ENCODE measurements at places on chromosomes 3 and 15. TPM values are rescaled to one million over a fixed set of nuclear protein-coding genes. Genes with fewer than 3 reads are reported as not detected.

ISG20 gene
- total RNA-seq = 206 TPM

AADACL2 gene
- not detected for total RNA-seq

SEMA3B gene
- total RNA-seq = 0.60 TPM

- H3K4me3 ChIP-seq = no peak overlapping the region
- H3K36me3 ChIP-seq = no peaks in the 10 kb centered on the region
- DNase-seq = peak; percentile 26
- no peak overlapping the region for H3K27ac ChIP-seq
- peaks cover 6% of the 10 kb centered on the region for H3K4me1 ChIP-seq
Measured at GRCh38 chr15:51227940-51228732, 110.3 kb downstream of the CYP19A1 start.

LRTM1 gene
- total RNA-seq = not detected

GRCh38 chr3:137047240-137047639 lies 89.5 kb downstream of the IL20RB start:
- H3K27me3 ChIP-seq = no peaks in the 10 kb centered on the region
- H3K4me3 ChIP-seq = no peak overlapping the region
- H3K27ac ChIP-seq = no peak overlapping the region
- H3K4me1 ChIP-seq = no peaks in the 10 kb centered on the region
- DNase-seq = no peak

GRCh38 chr15:40554161-40554525 lies 10.7 kb downstream of the CCDC32 start:
- H3K4me1 ChIP-seq = peaks cover 2% of the 10 kb centered on the region
- DNase-seq = no peak
- H3K27ac ChIP-seq = no peak overlapping the region
- no peaks in the 10 kb centered on the region for H3K27me3 ChIP-seq
- no peak overlapping the region for H3K4me3 ChIP-seq
- H3K36me3 ChIP-seq = peaks cover 39% of the 10 kb centered on the region

- no peaks in the 10 kb centered on the region for H3K36me3 ChIP-seq
- no peaks in the 10 kb centered on the region for H3K27me3 ChIP-seq
- H3K4me1 ChIP-seq = no peaks in the 10 kb centered on the region
- no peak for DNase-seq
- no peak overlapping the region for H3K27ac ChIP-seq
- no peak overlapping the region for H3K4me3 ChIP-seq
Measured at GRCh38 chr3:35677797-35678196, 38.5 kb downstream of the ARPP21 start.

DNA sequence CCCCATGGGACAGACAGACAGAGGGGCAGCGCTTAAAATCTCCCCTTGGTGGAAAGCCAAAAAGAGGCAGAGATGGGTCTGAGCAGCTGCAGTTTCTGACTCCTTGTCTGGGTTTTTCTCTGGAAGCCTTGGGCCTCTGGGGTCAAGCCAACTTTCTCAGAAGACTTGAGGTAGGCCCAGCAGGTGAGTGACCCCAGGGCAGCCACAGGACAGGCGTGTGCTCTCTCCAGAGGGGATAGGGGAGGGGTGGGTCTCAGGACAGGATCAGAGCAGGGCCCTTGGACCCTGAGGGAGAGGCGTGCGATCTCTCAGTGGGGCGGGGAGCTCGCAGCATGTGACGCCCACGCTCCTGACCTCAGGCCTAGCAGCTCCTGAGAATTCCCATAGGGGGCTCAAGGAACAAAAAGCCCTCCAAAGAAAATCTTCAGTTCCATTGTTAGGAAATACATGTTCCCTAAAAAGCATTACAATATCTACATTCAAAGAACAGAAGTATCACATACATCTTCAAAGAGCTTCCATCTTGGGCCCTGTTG lies 34.6 kb upstream of the DUSP7 start:
- DNase-seq = no peak
- H3K27ac ChIP-seq = no peak overlapping the region
- no peak overlapping the region for H3K4me3 ChIP-seq
- H3K36me3 ChIP-seq = no peaks in the 10 kb centered on the region

- H3K4me1 ChIP-seq = no peaks in the 10 kb centered on the region
- DNase-seq = no peak
- no peaks in the 10 kb centered on the region for H3K27me3 ChIP-seq
- no peak overlapping the region for H3K4me3 ChIP-seq
Measured at GRCh38 chr3:148106062-148106461, 591.6 kb upstream of the AGTR1 start.

MORC1 gene
- not detected for total RNA-seq

DNA sequence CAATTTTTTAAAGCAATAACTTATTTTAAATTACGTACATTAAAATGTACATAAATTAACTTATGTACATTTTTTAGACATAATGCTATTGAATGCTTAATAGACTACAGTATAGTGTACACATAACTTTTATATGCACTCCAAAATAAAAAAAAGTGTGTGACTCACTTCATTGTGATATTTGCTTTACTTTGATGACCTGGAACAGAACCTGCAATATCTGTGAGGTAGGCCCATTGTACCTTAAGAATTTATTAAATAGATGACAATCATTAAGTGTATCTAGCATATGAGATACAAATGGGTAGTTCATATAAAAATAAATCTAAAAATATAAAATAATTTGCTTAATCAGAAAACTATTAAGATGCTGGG lies 276.7 kb downstream of the NFKBIZ start:
- peaks cover 20% of the 10 kb centered on the region for H3K36me3 ChIP-seq
- H3K4me3 ChIP-seq = no peak overlapping the region
- H3K27ac ChIP-seq = no peak overlapping the region
- no peaks in the 10 kb centered on the region for H3K27me3 ChIP-seq
- peaks cover 11% of the 10 kb centered on the region for H3K4me1 ChIP-seq

- H3K27ac ChIP-seq = no peak overlapping the region
- no peak for DNase-seq
- H3K27me3 ChIP-seq = no peaks in the 10 kb centered on the region
- H3K36me3 ChIP-seq = peaks cover 50% of the 10 kb centered on the region
Measured at GRCh38 chr3:67569324-67569723, 85.1 kb downstream of the SUCLG2 start.

- H3K4me3 ChIP-seq = no peak overlapping the region
- DNase-seq = no peak
- H3K36me3 ChIP-seq = no peaks in the 10 kb centered on the region
Measured at GRCh38 chr15:66770518-66771350, 68.7 kb downstream of the SMAD6 start.

GOLGA6L9 gene
- total RNA-seq = 1.8 TPM

TF gene
- 0.45 TPM for total RNA-seq

GRCh38 chr3:48394391-48394790 lies 22.4 kb downstream of the FBXW12 start:
- H3K27ac ChIP-seq = no peak overlapping the region
- H3K27me3 ChIP-seq = peaks cover 19% of the 10 kb centered on the region
- no peaks in the 10 kb centered on the region for H3K36me3 ChIP-seq
- H3K4me1 ChIP-seq = no peaks in the 10 kb centered on the region

FOXL2NB gene
- not detected for total RNA-seq

DNA sequence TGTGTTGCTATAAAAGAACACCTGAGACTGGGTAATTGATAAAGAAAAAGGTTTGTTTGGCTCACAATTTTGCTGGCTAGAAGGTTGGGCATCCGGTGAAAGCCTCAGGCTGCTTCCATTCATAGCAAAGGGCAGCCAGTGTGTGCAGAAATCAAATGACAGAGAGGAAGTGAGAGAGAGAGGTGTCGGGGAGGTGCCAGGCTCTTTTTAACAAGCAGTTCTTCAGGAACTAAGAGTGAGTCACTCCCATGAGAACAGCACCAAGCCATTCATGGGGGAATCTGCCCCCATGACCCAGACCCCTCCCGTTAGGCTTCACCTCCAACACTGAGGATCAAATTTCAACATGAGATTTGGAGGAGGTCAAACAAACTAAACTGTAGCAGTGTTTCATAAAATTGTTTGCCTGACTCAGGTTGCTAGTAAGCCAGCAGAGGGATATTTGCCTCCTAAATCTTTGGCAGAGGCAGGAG lies 4.5 kb upstream of the PARP15 start:
- no peak for DNase-seq
- peaks cover 75% of the 10 kb centered on the region for H3K36me3 ChIP-seq
- no peak overlapping the region for H3K4me3 ChIP-seq
- peaks cover 82% of the 10 kb centered on the region for H3K4me1 ChIP-seq

DNA sequence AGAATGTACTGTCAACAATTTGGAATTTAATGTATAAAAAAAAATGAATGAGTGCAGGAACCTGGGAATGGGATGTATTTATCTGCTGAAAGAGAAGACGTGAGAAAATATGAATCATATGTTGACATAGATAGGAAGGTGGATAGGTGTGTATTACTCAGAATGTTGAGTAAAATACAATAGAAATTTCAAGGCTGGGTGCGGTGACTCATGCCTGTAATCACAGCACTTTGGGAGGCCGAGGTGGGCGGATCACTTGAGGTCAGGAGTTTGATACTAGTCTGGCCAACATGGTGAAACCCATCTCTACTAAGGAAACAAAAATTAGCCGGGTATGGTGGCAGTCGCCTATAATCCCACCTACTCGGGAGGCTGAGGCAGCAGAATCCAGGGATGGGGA lies 202.8 kb downstream of the CADM2 start:
- H3K4me3 ChIP-seq = no peak overlapping the region
- no peaks in the 10 kb centered on the region for H3K36me3 ChIP-seq
- no peak overlapping the region for H3K27ac ChIP-seq
- DNase-seq = no peak
- no peaks in the 10 kb centered on the region for H3K27me3 ChIP-seq

Measured in activated CD4-positive, alpha-beta T cell treated with anti-CD3 and anti-CD28 coated beads, Interleukin-2, amount 10 ng/mL, durations not matched to agents 7 days and 5 days (primary cell).